Left hindlimb (tissue), 1 donor: ENCODE measurements at places on chromosomes 6 and 20.

DNA sequence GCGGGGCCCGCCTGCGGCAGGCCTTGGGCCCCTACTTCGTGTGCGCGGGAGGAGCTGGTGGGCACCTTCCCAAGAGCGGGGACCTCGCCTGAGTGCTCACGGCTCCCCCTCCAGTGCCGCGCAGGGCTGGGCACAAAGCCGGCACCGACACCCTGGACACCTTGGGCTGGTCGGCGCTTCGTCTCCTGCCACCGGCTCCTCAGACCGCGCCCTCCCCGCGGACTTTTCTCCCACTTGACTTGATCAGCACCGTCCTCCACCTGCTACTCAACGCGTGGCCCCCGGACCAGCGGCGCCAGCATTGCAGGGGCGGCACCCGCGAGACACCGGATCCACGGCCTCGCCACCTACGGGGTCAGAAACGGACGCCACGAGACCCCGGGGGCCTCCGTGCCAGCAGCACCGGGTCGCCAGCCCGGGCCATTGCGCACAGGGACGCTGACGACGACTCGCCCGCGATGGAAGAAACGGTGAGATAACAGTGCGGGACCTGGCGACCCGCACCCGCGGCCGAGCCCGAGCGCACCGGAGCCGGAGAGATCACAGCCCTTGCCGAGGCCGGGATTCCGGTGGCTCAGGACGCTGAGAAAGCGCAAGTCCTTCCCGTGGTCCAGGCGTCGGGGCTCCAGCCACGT is 154.2 kb downstream of the DLL1 start:
- DNase-seq: no peak

DNA sequence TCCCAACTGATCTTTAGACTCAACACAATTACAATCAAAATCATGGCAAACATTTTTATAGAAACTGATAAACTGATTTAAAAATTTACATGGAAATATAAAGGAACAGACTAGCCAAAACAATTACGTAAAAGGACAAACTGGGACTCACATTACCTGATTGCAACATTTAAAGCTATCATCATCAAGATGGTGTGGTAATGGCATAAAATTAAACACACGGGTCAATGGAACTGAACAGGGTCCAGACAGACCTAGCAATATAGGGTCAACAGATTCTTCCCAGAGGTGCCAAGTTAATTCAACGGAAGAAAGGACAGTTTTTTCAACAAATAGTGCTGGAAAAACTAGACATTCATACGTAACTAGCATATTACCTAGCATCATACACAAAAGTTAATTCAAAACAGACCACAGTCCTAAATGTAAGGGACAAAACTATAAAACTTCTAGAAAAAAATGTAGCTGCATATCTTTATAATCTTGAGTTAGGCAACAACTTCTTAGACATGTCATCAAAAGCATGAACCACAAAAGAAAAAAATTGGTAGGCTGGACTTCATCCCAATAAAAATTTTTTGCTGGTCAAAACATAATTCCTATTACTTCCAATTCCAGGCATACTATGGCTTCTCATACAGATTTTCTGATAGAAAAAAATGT is 147.4 kb upstream of the BEND6 start:
- no peak for DNase-seq

DNA sequence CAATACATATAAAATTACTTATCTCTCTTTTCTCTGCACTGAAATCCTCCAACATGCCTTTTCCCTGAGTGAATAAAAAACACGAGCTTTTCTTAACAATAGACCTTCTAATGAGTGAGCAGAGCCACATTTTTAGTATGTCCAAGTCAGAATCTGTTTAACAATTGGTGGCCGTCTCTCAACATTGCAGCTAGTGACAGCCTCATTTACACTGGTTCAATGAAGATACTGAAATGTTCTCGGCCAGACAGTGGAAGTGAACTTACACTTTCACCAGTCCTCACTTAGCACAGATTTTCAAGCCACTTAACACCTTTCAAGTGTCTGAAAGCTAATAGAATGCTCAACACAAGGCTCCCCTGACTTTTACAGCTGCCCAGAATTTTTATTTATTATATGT is 767.1 kb downstream of the KIF16B start:
- no peak for DNase-seq

DNA sequence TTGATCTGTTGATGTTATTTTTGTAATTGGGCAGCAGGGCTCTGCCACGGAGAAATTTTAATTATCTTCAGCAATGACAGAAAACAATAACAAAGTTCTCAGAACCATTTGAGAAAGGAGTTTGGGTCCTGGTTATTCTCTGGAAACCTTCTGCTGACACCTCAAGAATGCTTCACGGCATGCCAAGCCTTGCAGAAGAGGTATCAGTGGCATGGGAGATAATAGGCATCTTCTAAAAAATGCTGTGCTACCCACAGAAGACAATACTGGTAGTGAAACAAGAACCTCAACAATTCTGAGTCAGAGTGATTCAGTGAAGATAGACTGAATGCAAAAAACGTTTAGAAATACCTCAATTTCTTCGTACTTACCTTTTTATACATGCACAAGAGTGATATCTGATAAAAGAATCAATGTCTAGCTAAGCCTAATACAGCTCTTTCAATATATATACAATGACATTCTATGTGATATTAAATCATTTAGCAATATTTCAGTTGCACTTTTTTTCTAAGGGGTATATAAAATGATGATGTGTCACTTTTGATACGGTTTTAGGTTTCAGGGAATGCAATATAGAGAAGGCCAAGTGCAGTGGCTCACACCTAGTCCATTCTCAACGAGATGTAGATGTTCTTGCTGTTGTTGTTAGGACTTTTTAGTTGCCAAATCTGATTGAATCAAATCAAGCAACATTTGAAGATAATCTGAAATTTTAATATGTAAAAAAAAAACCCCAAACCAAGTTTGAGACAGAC is 110.4 kb upstream of the COL21A1 start:
- DNase-seq: no peak

DNA sequence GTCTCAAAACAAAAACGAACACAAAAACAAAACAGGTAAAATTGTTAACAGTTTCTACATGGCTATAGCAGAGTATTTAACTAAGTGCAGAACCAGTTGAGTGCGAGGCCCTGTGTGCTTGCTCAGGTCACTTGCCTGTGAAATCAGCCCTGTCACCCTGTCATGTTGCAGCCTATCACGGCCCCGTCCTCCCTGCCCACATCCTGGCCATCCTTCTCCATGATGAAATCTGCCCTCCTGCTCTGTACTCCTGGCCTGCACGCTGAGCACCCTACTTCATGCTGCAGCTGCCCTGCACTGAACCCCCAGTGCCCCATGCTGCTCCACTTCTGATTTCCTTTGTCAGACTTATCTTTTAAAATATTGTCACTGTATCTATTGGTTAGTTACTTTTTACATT is 62.4 kb downstream of the DTD1 start:
- no peak for DNase-seq

- DNase-seq: no peak
Observed at GRCh38 chr6:71404145-71404966, 115.7 kb downstream of the OGFRL1 start.
